ENCODE measurements at places on chromosomes 7 and 10. TPM values are rescaled to one million over a fixed set of nuclear protein-coding genes. Genes with fewer than 3 reads are reported as not detected.

The SFRP5 gene
- not detected for total RNA-seq

The CARD11 gene
- total RNA-seq, result 96.2 TPM

The SFMBT2 gene
- 24.9 TPM for total RNA-seq

The SNX10 gene
- total RNA-seq, result 42.1 TPM

The CREB5 gene
- not detected for total RNA-seq

The TMEM236 gene
- 0.05 TPM for total RNA-seq

The ERVW-1 gene
- not detected for total RNA-seq

The LDB3 gene
- not detected for total RNA-seq

The MPLKIP gene
- 37.3 TPM for total RNA-seq

The SH2D4B gene
- 0.23 TPM for total RNA-seq

The C10orf105 gene
- total RNA-seq, result 0.33 TPM

The FAM241B gene
- 9.4 TPM for total RNA-seq

The LRRC61 gene
- total RNA-seq, result 27.5 TPM

The ZNF727 gene
- total RNA-seq, result not detected

The BMI1 gene
- total RNA-seq, result 65.3 TPM

The RHEB gene
- 62.5 TPM for total RNA-seq

The SLIT1 gene
- 0.26 TPM for total RNA-seq

The TRPV5 gene
- total RNA-seq, result not detected
